ENCODE measurements at places on chromosomes 12 and 14.

- no peak for DNase-seq
Observed at GRCh38 chr14:76761960-76762410, 717 bp downstream of the VASH1 start.

DNA sequence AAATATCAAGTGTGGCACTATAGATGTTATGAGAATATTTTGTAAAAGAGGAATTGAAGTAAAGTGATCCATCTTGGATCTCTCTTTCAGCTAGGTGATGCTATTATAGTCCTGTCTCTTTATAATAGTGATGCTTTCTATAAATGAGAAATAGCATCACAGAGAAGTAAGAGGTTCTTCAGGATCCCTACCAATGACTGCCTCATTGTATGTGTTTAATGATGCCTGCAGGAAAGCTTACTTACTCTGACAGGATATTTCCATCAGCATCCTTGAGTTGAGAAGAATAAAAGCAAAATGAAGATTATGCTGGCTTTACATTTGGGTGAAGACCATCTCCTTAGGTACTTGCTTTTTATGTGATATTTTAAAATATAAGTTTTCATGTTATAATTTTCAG lies 846.0 kb upstream of the LRFN5 start:
- DNase-seq: no peak

- peak; percentile 31 for DNase-seq
Observed at GRCh38 chr12:110281549-110282299, 677 bp downstream of the ATP2A2 start.

DNA sequence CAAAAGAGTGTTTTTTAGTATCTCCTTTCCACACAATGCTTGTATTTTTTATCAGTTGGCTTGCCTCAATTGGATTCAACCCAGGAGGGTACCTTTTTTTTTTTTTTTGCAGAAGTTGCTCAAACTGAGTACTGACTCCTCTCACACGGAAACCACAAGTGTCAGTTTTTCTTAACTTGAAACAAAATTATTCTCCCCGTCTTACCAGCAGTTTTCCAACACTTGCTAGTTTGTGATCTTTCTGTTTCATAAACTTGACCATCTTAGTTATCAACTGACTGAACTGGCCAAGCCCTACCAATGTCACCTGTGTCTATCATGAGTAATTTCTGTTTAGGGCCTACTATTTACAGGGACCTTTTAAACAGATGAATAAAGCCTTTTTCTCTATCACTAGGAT lies 34.1 kb upstream of the ITPR2 start:
- no peak for DNase-seq

GRCh38 chr14:73472185-73473114 lies 14.1 kb upstream of the NUMB start:
- DNase-seq: no peak

DNA sequence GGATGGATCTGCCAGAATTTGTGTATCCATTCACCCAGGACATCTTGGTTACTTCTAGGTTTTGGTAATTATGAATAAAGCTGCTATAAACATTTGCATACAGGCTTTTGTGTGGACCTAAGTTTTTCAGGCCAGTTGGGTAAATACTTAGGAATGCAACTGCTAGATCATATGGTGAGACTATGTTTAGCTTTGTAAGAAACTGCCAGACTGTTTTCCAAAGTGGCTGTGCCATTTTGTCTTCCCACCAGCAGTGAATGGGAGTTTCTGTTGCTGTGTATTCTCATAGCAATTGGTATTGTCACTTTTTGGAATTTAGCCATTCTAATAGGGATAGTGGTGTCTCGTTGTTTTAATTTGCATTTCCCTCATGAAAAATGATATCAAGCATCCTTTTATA lies 133.0 kb downstream of the KIF26A start:
- no peak for DNase-seq

- DNase-seq: no peak
Observed at GRCh38 chr14:78595797-78596196, 425.6 kb downstream of the NRXN3 start.

DNA sequence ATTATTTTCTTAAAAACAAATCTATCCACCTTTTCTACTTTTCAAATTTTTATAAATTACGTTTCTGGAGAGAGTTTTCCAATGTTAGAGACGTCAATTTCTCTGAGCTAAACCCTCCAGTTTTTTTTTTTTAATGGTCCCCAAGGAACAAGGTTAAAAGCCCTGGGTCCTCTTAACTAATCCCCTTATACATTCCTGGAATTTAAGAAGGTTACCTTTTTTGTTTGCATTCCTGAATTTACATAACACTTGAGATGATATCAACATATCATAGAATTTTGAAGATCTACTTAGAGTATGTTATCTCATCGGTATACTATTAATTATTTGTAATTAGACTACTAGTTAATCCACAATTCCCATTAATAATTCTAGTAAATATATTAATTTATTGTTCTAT lies 662.2 kb upstream of the LRFN5 start:
- no peak for DNase-seq

DNA sequence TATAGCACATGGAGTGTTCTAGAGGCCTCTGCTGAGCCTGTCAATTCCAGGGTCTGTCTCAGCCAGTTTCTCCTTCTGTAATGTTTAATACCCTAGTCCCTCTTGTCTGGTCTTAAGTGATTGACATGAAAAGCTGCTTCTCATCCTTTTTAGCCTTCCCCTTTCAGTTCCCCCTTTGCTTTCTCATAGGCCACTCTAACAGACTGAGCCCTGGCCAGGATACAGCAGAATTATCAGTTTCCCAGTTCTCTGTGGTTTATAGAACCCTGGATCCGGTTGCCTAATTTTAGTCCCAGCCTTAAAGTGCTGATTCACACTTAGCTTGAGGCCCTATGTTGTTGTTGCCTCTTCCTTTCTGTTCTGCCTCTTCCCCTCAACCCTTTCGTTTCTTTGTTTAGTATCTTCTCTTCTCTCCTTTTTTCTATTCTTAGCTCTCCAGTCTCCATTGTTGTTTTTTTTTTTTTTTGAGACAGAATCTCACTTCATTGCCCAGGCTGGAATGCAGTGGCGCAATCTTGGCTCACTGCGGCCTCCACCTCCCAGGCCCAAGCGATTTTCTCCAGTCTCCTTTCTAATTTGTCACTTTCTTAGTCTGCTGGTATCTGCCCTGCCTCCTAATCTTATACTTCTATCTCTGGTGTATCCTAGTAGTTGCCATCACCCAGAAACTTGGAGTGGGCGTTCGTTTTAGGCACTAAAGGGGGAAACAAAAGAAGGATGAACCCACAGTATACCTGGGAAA lies 2.9 kb upstream of the BIN2 start:
- DNase-seq: no peak

DNA sequence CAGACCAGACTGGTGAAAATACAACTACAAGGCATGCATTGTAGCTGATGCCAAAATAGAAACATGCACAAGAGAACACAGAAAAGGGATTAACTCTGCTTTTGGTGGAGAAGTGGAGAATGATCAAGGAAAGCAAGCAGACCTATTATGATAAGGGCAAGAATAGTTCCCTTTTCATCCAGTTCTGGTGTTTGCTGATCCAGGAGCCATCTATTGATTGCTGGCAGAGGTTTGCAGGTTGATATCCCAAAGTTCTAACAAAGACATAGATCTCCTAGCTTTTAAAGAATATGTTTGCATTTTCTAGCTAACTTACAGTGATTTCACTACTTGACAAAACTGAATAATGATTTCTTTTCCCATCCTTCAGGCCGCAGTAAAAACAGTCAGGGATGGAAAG lies 166.2 kb upstream of the CDKN3 start:
- no peak for DNase-seq

- no peak for DNase-seq
Observed at GRCh38 chr14:89958966-89959365, 3.2 kb downstream of the TDP1 start.

- no peak for DNase-seq
Observed at GRCh38 chr14:68594737-68595380, 198.0 kb downstream of the ZFP36L1 start.

DNA sequence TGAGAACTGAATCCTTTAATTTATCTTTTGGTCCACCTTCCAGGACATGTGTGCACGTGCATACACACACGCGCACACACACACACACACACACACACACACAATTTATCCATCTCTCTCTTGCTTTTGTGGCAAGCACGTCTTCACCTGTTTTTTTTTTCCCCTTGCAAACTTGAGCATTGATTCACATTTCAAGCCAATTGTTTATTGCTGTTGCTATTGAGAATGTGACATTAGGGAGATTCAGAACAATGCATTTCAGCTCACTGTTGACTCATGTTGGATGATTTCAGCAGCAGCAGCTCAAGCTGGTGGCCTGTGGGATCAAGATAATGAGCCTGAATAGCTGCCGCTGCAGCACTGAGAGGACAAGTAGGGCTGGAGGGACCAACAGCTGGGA lies 128.9 kb downstream of the SNAPC1 start:
- no peak for DNase-seq

GRCh38 chr14:35044939-35045797 lies 904 bp upstream of the FAM177A1 start:
- DNase-seq: no peak

- DNase-seq: no peak
Observed at GRCh38 chr14:91369628-91370445, 47.8 kb downstream of the CCDC88C start.

- DNase-seq: no peak
Observed at GRCh38 chr12:16163901-16164300, 113.6 kb downstream of the SLC15A5 start.

DNA sequence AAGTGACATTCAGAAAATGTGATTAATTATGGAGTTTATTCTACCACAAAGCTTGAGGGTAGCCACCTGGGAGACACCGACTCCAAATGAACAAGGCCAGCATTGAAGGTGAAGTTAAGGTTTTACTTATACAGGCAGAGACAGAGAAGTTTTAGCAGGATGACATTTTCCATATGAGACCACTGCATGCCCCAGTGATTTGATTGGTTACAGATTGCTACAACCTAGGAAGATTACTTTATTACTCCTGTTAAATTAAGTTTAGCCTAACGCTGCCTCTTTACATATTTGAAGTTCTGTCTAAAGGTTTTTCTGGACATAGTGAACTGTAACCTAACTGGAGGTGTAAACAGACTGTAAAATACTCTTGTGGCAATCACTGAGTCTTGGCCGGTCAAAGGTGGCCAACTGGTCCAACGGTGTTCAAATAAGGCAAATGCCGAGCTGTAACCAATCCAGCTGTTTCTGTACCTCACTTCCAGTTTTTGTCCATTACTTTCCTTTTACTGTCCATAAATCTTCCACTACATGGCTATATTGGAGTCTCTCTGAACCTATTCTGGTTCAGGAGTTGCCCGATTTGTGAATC lies 57.2 kb downstream of the RIN3 start:
- no peak for DNase-seq

DNA sequence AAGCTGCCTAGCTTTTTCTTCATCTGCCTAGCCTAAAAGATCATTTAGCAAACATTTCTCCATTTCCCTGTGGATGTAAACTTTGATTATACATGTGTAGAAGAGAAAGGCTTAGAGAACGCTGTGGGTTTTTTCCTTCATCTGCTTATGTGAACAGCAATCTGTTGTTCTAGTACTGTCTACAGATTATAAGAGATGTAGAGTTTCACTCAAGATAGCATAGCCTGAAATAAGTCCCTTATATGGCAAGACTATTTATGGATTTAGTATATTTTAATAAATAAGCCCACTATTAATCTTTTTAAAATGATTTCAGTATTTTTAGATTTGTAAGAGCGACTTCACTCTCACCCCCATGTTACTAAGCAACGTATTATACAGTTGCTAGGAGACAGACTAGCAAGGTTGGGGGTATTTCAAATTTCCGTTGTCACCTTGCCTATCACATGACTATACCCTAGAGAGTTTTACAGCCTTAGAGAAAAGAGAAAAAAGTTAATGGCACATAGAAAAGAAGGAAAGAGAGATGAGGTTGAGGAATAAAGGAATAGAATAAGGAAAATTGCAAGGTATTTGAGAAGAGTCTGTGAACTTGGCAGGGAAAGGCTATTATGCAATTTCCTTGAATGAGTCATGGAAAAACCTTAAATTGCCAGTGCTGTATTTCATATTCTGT lies 12.2 kb upstream of the TUBA1A start:
- no peak for DNase-seq

- no peak for DNase-seq
Observed at GRCh38 chr14:62079038-62079437, 316.8 kb downstream of the SNAPC1 start.

DNA sequence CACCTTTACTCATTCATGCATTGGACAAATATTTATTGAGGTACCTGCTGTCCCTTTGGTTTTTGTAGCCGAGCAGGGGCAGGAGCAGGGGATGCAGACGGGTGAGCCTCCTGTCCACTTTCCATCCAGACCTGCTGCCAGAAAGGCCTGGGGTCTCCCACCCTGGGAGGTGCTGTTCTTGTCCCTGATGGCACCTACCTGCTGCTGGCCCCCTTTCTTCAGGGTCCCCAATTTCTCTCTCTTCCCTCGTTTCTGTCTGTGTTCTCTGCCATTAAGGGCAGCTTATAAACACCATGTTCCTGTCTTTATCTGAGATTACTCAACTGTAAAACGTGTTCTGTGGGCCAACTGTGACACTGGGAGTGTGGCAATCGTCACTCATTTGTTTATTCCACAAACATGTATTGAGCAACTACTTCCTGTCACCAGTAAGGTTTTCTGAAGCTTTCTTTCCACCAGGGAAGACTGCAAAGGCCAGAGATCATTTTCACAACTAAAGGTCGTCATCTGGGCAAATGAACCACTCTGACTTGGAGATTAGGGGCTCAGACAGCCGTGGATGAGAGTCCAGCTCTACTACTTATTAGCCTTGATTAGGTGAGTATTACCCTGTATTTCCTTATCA lies at the start of gene HAL:
Gene HAL (minus strand): TSS at position 311 of the 625 bp plus-strand sequence. CDS start 434 bp downstream, outside the sequence.
- no peak for DNase-seq

GRCh38 chr12:13724136-13724535 lies 257.3 kb downstream of the GRIN2B start:
- no peak for DNase-seq

GRCh38 chr12:124764451-124764850 lies 99.2 kb downstream of the SCARB1 start:
- no peak for DNase-seq

- DNase-seq: no peak
Observed at GRCh38 chr14:64562436-64562835, 12.7 kb downstream of the PPP1R36 start.

DNA sequence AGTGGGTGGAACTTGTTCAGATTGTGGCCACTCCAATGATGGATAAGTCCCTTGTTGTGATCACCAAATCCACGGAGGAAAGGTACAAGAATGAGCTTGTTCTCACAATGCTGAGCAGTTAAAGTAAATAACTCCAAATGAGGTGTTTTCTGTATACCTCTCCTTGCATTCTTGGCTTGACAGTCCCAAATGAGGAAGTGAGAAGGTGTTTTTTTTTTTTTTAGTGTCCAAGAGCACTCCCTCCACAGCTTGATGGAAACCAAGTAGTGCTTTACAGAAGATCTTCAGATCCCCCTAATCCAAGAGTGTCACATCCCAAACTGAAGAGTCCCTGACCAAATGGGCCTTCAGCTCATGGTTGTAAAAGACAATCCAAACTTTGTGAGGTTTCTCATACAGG lies 153.6 kb downstream of the ATP23 start:
- no peak for DNase-seq

GRCh38 chr14:94690486-94690885 lies 78.3 kb downstream of the SERPINA3 start:
- no peak for DNase-seq

DNA sequence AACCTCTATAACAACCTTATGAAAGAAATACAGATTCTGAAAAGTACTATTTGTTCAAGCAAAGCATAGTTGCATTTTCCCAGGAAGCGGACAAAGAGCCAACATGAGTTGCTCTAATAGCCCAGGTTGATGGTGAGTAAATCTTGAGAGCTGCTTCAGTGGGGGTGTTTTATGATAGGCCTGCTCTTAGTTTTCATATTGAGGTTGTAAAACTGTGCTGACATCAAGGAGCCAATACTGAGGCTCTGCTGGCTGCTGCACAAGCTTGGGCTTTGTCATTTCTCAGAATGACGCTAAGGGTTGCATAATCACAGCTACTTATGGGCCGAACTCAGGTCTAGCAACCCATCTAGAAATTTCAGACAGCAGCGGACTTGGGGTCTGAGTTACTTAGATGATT lies 11.5 kb downstream of the TBC1D30 start:
- no peak for DNase-seq
